RWPE1 (cell line): ENCODE measurements at places on chromosomes 1 and 21.

GRCh38 chr1:239833723-239834122, 258.0 kb upstream of the FMN2 start:
- DNase-seq, result no peak

GRCh38 chr1:216670118-216670883, 52.9 kb downstream of the ESRRG start:
- peak; percentile 12 for DNase-seq

DNA sequence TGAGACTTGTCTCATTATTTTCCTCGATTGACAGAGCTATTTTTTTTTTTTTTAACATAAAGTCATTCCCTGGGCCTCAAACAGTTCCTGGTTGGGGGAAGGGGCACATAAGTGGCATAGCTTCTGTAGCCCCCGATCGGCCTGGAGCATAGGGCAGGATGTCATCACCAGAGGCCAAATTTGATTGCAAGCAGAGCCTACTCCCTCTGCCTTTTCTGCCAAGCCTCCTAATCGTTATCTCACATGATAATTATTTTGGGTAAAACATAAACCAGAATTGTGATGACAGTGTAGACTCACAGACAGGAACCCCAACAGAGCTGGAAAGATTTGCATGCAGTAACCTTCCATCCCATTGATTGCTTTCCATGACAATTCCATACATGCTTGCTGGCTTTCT, 404.8 kb downstream of the PCP4 start:
- DNase-seq, result no peak

DNA sequence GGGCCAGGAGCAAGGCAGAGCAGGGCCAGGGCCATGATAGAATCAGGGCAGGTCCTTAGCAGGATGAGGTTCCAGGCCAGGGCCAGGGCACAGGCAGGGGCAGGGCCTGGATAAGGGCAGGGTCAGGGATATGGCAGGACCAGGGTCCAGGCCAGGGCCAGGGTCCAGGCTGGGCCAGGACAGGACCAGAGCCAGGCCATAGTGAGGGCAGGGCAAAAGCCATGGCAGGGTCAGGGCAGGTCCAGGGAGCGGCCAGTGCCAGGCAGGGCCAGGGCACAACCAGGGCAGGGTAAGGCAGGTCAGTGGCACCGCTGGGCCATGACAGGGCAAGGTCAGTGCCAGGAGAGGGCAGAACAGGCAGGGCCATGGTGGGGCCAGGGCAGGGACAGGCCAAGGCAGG, 152.2 kb downstream of the LIPI start:
- no peak for DNase-seq

DNA sequence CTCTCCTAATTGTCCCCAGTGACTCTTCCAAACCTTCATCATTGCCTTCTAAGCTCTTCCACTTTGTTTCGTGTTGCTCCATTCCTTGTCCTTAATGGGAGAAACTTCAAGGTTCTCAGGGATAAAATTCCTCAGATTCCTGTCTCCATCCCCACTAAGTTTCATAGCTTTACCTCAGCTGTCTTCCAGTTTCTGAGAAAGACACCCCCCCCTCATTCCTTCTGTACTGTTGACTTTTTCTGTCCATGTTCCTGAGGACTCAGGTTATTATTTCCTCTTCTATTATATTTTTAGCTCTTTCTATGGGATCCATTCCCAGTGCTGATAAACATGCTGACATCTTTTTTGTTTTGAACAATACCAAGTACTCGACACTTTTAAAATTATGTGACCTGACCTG, 215.3 kb upstream of the PTGFR start:
- DNase-seq, result no peak

GRCh38 chr1:198879711-198880306, 241.0 kb downstream of the PTPRC start:
- no peak for DNase-seq
